ENCODE measurements at places on chromosomes 12 and 14.

GRCh38 chr12:51428256-51428655 is 3.6 kb downstream of the SLC4A8 start:
- DNase-seq, result no peak

DNA sequence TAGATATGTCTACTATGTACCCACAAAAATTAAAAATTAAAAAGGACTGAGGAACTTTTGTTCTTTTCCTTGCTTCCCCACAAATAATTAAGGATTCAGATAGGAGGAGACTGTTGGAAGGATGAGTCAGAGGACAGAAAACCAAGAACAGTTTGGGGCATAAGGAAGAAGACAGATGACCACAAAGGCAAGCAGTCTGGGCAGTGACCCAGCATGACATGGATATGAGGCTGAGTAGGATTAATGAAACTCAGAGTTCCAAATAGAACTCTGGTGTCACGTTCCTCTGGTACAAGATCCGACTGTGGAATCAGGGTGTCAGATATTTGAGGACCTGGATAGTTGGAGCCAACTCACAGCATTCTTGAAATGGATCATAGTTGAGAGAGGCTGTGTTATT is 89.3 kb upstream of the SLC38A4 start:
- DNase-seq, result peak; percentile 40

GRCh38 chr14:55249423-55249822 is 21.8 kb upstream of the FBXO34 start:
- peak; percentile 26 for DNase-seq

GRCh38 chr14:60116181-60116580 is 24.5 kb downstream of the PCNX4 start:
- DNase-seq, result peak; percentile 9

- DNase-seq, result no peak
These were observed 74.6 kb downstream of the CIT start for GRCh38 chr12:119802472-119802871.

DNA sequence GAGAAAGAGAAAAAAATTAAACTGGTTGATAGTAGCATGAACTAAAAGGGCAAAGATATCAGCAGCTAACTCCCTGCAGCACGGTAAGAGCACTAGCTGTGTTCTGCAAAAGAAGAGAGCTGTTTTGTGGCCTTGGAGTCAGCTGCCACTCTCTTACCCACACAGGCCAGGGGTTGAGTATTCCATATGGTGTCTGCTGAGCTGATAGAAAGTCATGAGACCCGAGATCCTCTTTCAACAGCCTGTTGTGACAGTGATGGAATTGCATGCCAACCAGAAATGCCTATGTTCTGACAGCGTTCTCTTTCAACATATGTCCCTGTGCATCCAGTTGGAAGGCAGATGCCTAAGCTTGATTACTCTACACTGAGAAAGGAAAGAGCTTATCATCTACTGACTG is 39.9 kb downstream of the TMTC1 start:
- DNase-seq, result peak; percentile 27

GRCh38 chr14:79166171-79166570 is 996.0 kb downstream of the NRXN3 start:
- no peak for DNase-seq

- no peak for DNase-seq
These were observed 37.4 kb upstream of the OVCH1 start for GRCh38 chr12:29534935-29535334.

GRCh38 chr12:18430425-18431048 is 169.2 kb downstream of the PIK3C2G start:
- DNase-seq, result peak; percentile 36

- DNase-seq, result peak; percentile 16
These were observed 46.4 kb downstream of the ZFYVE21 start for GRCh38 chr14:103762036-103762435.

DNA sequence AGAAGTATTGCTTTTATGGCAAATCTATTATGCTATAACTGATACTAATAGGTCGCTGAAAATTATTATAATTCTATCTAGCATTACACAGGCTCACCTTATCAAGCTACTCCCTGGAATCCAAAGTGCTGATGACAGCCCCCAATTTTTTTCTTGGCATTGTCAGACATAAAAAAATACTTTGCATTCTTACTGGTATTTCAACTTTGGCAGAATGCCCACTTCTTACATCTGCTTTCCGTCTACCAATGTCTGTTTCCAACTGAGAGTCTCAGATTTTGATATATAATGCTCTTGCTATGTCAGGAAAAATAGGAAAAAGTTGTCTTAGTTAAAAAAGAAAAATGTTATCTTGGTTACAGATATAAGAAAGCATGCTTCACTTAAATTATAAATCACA is 615.4 kb downstream of the C12orf50 start:
- DNase-seq, result peak; percentile 25

GRCh38 chr14:59344016-59344415 is 121.2 kb downstream of the GPR135 start:
- DNase-seq, result no peak

DNA sequence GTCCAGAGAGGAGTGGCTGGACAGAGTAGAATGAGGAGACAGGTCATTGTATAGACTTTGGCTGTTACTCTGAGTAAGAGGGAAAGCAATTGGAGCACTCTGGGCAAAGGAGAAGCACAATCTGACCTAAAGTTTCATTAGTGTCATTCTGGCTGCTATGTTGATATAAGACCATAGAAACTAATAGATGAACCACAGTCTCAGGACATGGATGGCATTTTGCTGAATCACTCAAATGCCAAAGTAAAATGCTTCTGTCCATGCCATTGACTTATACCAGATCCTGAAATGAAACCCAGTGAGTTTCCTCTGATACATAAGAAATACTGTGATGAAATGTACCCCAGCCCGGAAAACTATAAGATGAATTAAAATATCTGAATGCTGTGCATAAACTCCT is 65.8 kb upstream of the COCH start:
- peak; percentile 4 for DNase-seq

DNA sequence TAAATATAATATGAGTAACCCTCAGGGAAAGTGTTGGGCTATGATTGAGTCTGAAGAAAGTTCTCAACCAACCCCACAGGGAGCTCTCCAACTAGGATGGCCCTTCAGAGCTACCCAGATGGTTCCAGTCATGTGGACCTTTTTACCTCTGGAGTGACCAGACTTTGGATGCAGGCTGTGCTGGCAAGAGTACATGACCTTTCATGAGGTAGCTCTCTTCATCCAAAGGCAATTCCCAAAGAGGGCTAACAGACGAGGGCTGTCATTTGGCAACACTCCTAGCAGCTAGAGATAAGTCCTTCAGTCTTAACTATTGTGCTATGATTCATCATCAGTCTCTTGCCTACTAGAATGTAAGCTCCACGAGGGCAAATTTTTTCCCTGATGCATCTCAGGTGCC is 75.4 kb downstream of the DUSP6 start:
- no peak for DNase-seq

- DNase-seq, result no peak
These were observed 255.2 kb downstream of the EMP1 start for GRCh38 chr12:13451776-13452175.

- DNase-seq, result peak; percentile 59
These were observed 10.9 kb downstream of the C12orf43 start for GRCh38 chr12:121005346-121005815.

DNA sequence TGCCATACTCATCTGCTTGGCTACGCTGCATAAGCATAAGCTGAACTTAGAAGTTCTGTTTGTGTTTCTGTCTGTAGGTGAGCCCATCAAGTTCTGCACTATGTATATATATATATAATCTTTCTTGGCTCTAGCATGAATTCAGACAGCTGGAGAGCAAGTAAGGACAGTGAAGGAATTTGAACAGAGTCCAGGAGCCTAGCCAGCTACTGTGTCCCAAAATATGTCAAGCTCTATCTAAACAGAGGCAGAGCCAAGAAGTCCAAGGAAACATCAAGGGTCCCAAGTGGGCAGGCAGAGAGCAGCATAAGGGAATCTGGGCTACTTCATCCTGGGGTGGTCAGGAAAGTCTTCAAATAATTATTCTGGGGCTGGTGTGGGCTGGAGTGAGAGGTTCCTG is 118.5 kb upstream of the NPAS3 start:
- DNase-seq, result no peak

DNA sequence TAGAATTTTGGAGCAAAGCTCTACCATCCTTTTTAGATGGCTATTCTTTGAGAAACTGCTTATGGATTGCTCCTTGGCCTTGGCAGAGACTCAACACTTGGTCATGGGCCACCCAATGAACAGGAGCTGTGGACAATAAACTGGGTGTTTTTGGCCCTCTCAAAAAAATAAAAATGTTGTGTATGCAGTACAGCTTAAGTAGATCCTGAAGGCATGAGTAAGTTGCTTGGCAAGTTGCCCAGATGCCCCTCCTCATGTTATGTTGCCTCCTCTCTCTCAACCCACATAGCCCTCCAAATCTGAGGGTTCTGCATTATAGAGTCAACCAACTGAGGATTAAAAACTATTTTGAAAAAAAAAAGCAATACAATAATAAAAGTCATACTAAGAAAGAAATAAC is 124.9 kb downstream of the ATP23 start:
- no peak for DNase-seq

- DNase-seq, result no peak
These were observed 201.3 kb downstream of the GPHN start for GRCh38 chr14:66709291-66709690.

GRCh38 chr12:112906712-112907414 is at the start of gene OAS1:
OAS1 (plus strand) TSS chr12:112906962; CDS start chr12:112907040, 78 bp downstream.
- peak; percentile 32 for DNase-seq

GRCh38 chr12:132588821-132589669 is 21.3 kb downstream of the LRCOL1 start:
- DNase-seq, result no peak

DNA sequence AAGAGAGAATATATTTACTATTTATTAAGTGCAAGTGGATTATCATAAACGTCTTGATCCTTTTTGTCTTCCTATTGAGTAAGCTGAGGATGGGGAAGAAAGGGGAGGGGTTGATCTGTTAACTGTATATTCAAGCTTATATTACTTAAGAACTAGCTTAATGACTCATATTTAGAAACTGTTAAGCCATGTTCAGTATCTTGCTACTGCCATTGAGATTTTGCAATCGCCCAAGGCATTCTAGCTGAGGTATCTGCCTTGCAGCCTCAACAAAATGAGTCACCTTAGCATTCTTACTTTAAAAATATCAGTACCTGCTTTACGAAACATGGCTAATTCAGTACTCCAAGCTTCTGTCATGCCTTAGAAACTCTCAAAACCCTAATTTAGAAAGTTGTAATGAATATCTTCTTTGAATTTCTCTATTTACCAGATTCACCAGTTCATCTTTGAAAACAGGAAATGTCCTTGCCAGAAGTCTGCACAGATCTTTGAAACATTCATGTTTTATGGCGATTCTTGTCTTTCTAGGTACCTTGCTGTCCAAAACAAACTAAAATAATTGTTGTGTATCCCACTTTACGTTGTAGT is 76.1 kb downstream of the ALG10B start:
- no peak for DNase-seq

- no peak for DNase-seq
These were observed 54.4 kb upstream of the PLEKHG7 start for GRCh38 chr12:92648242-92649031.

DNA sequence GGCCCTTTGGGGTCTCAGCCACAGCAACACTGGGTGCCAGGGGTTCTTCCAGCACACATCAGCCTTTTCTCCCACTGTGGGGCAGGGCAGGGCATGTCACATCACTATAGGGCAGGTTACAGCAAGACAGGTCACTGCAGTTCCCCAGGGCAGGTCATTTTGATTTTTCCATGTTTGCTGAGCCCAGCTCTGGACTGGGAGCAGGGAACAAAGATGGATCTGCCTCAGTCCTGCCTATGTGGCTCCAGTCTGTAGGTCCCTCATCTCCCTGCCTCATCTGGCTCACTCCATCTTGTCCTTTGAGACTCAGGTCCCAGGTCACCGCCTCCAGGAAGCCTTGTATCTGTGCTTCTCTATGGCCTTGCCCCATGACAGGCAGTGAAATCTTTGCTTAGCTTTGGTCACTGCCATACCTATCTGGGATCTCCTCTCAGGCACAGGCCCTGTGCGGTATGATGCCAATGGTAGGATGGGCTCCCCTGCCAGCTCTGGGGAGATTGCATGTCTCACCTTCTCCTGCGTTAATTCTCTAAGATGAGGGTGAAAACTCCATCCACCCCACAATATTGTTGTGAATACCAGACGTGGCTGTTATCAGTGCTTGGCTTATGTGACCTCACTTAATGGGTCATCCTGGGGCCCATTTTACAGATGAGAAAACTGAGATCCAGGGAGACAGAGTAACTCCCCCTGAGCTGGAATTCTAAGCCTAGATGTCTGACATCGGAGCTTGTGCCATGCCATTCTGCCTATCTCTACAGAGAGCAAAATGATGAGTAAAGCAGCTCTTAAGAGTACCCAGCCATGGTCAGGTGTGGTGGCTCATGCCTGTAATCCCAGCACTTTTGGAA is 1.5 kb downstream of the SERPINA6 start:
- no peak for DNase-seq
